Prostate gland (tissue), 2 donors: ENCODE measurements at places on chromosomes 7 and 10. TPM values are rescaled to one million over a fixed set of nuclear protein-coding genes. Genes with fewer than 3 reads are reported as not detected.

DNA sequence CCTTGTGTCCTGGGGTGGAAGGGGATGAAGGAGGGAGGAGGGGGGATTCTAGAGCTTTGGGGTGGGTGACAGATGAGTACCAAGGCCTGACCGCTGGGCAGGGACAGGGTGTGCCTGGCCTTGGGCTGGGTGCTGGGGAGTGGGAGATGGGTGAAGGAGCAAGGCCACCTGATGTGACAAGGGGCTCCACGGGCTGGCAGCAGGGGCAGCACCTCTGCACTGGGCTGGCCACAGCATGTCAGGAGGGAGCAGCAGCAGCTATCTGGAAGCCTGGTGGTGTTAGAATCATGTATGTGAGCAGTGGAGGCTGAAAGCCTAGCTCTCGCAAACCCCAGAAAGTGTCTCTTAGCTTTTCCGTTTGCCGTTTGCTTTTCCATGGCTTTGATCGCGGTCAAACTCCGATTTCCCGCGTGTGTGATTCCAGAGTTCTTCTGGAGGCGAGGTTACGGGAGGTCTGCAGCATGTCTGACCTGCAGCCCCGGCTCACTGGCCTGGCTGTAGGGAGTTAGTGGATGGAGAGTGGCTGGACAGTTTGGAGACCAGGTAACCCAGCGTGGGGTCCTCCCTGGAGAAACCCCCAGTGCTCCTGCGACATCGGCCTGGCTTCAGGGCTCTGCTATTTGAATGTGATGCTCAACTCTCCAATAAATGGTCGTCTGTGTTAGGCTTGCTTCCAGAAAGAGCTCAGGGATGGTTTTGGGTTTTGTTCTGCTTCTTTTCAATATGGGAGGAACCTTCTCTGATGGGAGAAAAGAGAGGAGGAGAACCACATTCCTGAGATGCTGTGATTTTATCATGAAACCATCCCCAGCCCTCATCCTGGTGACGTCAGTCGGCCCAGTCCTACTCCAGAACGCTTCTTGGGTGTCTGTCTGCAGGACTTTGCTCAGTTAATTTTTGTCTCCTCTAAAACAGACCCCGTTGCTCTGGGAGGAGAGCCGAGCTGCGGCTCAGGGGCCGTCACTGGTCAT is 105.5 kb downstream of the CUX1 start:
- no peak for DNase-seq
- H3K4me3 ChIP-seq = no peak overlapping the region
- H3K4me1 ChIP-seq = no peaks in the 10 kb centered on the region
- H3K27me3 ChIP-seq = no peaks in the 10 kb centered on the region
- no peak overlapping the region for H3K27ac ChIP-seq
- no peaks in the 10 kb centered on the region for H3K36me3 ChIP-seq

DNA sequence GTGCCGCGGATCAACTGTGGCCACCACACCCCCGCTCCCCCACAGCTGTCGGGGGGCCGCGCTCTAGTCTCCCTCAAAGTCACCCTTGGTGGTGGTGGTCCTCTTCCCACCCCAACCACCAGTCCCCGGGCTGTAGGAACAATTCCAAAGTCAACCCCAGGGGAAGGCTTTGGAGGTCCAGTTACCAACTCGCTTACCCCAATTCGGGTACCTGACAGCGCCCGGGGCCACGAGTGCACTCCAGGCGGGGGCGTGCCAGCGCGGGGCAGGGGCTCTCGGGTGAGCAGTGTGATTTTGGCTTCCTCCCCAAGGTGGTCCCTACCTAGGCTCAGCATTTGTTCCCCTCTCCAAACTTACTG is 584 bp upstream of the ZMIZ1 start:
- H3K27me3 ChIP-seq = no peaks in the 10 kb centered on the region
- no peak for DNase-seq
- no peaks in the 10 kb centered on the region for H3K36me3 ChIP-seq
- peaks cover 13% of the 10 kb centered on the region for H3K4me1 ChIP-seq

DNA sequence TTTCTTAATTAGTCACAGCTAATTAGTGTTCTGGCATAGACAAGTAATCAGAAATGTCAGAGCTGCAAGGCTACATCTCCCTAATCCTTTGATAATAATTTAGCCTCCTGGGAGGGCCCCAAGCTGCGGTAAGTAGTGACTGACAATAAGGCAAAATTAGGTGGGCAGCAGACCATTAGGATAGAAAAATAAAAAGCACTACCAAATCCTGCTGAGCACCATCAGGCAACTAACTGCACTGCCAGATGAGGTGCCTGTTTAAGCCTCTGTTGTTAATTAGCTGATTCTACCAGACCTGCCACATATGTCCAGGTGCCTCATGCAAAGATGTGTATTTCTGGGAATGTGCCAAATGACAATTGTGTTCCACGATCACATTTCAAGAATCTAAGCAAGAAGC is 32.5 kb upstream of the FEZF1 start:
- no peaks in the 10 kb centered on the region for H3K27me3 ChIP-seq
- H3K4me3 ChIP-seq = no peak overlapping the region
- no peaks in the 10 kb centered on the region for H3K36me3 ChIP-seq
- DNase-seq = no peak

DNA sequence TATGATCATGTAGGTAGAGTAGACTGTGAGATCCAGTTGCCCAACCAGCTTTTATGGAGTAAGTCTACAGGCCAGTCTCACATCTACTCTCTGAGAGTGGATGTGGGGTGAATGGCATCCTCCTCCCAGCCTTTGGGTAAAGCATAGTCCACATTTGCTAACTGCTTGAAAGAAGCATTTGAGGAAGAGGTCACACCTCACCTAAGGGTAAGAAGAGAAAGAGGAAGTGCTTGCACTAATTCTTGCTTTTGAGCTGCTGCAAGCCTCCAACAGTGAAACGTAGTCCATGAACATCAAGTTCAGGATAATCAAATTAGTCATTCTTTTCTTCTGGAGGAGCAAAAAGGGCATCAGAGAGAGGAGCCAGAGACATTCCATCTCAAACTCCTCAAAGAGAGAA is 93.9 kb upstream of the AGR3 start:
- no peak overlapping the region for H3K4me3 ChIP-seq
- H3K27me3 ChIP-seq = no peaks in the 10 kb centered on the region
- no peaks in the 10 kb centered on the region for H3K36me3 ChIP-seq
- H3K4me1 ChIP-seq = no peaks in the 10 kb centered on the region
- no peak overlapping the region for H3K27ac ChIP-seq
- no peak for DNase-seq

DNA sequence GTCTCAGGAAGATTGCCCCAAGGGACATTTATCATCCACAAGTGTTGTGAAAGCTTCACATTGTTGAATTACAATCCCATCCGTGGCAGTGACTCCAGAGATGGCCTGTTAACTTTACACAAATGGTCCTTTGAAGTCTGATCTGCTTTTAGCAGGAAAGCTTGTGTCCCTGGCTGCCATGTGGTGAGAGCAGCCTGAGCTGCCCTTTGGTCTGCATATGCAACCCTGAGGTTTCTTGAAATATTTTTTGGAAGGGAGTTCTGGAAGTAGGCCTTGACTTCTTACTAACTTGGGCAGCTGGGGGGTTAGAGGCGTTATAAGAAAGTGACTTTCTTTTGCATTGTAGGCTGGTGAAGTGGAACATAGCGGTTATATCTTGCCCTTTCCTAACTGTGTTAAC is 41.3 kb upstream of the FAM180A start:
- H3K27ac ChIP-seq = no peak overlapping the region
- no peaks in the 10 kb centered on the region for H3K4me1 ChIP-seq
- no peaks in the 10 kb centered on the region for H3K27me3 ChIP-seq
- no peak for DNase-seq

DNA sequence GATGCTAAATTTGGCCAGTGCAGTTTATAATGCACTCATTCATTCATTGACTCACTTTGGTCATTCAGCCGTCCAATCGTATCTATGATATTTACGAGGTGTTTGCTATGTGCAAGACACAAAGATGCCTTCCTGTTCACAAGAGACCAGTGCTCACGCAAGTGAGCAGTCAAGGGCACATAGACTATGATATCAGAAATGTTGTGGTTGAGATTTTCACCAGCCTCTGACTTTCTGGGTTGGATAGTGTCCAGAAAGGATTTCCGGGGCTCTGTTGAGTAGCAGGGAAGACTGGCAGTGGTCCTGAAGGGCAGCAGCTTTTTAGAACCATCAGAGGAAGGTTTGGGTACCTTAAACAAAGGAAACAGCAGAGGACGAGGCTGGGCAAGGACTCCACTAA is 191.8 kb downstream of the GALNT17 start:
- no peak overlapping the region for H3K27ac ChIP-seq
- no peaks in the 10 kb centered on the region for H3K27me3 ChIP-seq
- H3K4me3 ChIP-seq = no peak overlapping the region
- DNase-seq = no peak

DNA sequence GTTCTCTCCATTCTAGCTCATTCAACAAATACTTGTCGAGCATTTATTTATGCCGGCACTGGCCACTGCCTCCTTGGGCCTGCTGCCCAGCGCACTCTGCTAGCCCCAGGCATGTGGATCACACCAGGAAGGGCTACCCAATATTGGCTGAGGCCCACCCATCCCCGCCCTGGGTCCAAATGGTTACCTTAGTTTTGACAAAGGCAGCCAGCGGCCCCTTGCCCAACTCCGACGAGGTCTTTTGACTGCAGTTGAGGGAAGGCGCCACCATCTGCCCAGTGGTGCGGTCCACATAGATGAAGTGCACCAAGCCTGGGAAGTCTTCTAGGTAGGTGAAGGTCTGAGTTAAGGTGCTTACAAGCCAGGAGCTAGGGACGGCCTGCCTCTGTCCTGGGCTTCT is 7.2 kb upstream of the PYROXD2 start:
- DNase-seq = no peak
- H3K36me3 ChIP-seq = no peaks in the 10 kb centered on the region
- no peak overlapping the region for H3K27ac ChIP-seq
- H3K4me1 ChIP-seq = no peaks in the 10 kb centered on the region
- H3K4me3 ChIP-seq = no peak overlapping the region
- H3K27me3 ChIP-seq = no peaks in the 10 kb centered on the region

- H3K27ac ChIP-seq = no peak overlapping the region
- no peaks in the 10 kb centered on the region for H3K36me3 ChIP-seq
- H3K4me3 ChIP-seq = no peak overlapping the region
- H3K4me1 ChIP-seq = no peaks in the 10 kb centered on the region
- DNase-seq = no peak
- no peaks in the 10 kb centered on the region for H3K27me3 ChIP-seq
Measured at GRCh38 chr10:45253183-45253914, 62.1 kb downstream of the OR13A1 start.

DNA sequence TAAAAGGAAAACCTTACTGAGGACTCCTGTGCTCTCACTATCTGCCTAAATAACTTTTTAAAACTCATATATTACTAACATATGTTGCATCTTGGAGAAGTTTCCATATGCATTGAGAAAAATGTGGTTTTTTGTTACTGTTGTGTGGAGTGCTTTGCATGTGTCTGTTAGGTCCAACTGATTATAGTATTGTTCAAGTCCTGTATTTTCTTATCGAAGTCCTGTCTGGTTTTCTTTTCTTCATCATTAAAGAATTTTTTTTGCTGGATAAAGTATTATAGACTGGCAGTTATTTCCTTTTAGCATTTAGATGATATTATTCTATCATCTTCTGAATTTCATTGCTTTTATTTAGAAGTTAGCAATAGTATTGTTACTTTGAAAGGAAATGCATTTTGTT is 59.5 kb upstream of the ACSM6 start:
- no peak for DNase-seq
- no peak overlapping the region for H3K4me3 ChIP-seq
- no peaks in the 10 kb centered on the region for H3K4me1 ChIP-seq
- no peak overlapping the region for H3K27ac ChIP-seq
- H3K36me3 ChIP-seq = no peaks in the 10 kb centered on the region

DNA sequence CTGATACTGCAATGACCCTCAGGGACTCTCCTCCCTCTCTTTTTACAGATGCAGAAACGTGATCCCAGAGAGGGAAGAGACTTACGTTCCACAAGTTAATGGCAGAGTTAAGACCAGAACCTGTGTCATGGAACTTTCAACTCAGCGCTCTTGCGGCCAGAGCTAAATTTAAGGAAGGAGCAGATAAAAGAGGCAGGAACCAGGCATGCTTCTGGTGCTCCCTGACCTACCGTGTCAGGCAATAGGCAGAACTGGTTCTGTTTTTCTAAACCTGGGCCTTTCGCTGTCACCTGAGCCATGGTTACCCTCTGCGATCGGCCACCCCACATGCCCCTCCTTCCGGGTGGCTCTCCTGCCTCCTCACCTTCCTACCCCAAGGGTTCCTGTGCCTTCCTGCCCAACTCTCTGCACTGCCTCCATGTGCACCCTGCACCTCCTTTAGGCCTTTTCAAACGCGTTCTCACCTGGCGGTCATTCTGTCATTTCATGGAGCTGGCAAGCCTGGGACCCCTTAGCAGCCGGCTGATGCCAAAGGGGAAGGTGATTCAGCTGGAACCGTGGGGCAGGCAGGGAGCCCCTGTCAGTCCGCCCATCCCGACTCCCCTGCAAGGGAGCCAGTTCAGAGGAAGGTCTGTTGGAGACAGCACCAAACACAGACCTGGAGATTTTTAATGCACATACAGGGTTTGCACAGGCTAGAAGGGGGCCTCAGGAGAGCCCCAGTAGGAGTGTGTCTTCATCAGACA is 7.7 kb upstream of the GBX1 start:
- H3K36me3 ChIP-seq = no peaks in the 10 kb centered on the region
- H3K4me3 ChIP-seq = no peak overlapping the region
- DNase-seq = no peak
- no peak overlapping the region for H3K27ac ChIP-seq
- H3K4me1 ChIP-seq = no peaks in the 10 kb centered on the region

- no peaks in the 10 kb centered on the region for H3K4me1 ChIP-seq
- H3K4me3 ChIP-seq = no peak overlapping the region
- no peaks in the 10 kb centered on the region for H3K27me3 ChIP-seq
- no peak for DNase-seq
- H3K36me3 ChIP-seq = no peaks in the 10 kb centered on the region
- H3K27ac ChIP-seq = no peak overlapping the region
Measured at GRCh38 chr7:15867441-15867840, 181.0 kb upstream of the MEOX2 start.

- no peak overlapping the region for H3K27ac ChIP-seq
- no peaks in the 10 kb centered on the region for H3K36me3 ChIP-seq
- no peak for DNase-seq
- no peaks in the 10 kb centered on the region for H3K27me3 ChIP-seq
- H3K4me1 ChIP-seq = no peaks in the 10 kb centered on the region
Measured at GRCh38 chr7:1762238-1762945, 92.3 kb downstream of the ELFN1 start.

GRCh38 chr7:24843821-24844434 is 86.7 kb upstream of the GSDME start:
- H3K27ac ChIP-seq = no peak overlapping the region
- H3K36me3 ChIP-seq = no peaks in the 10 kb centered on the region
- no peak for DNase-seq
- no peaks in the 10 kb centered on the region for H3K27me3 ChIP-seq
- no peaks in the 10 kb centered on the region for H3K4me1 ChIP-seq
- H3K4me3 ChIP-seq = no peak overlapping the region

PIK3CG gene
- 5.1 TPM for total RNA-seq

C7orf33 gene
- total RNA-seq = not detected

HPSE2 gene
- total RNA-seq = 4.7 TPM

SPDYE5 gene
- not detected for total RNA-seq

OPN4 gene
- not detected for total RNA-seq

NPSR1 gene
- total RNA-seq = not detected

FBXL13 gene
- total RNA-seq = 2.6 TPM
